ENCODE measurements at places on chromosomes 16 and 17. TPM values are rescaled to one million over a fixed set of nuclear protein-coding genes. Genes with fewer than 3 reads are reported as not detected.

Gene KRTAP16-1
- not detected for total RNA-seq

Gene CNTNAP4
- total RNA-seq = not detected

Gene TPSD1
- total RNA-seq = not detected

Gene NETO2
- 2.1 TPM for total RNA-seq

Gene TBC1D3B
- total RNA-seq = 13.8 TPM

Gene NTN3
- total RNA-seq = not detected

Gene PRM2
- not detected for total RNA-seq

Gene OTOP2
- total RNA-seq = not detected

Gene LGALS9C
- not detected for total RNA-seq

Gene SECTM1
- 15.8 TPM for total RNA-seq

Gene SLC6A2
- total RNA-seq = not detected

Gene ITGB3
- total RNA-seq = 210 TPM

GRCh38 chr17:7676533-7676932, 10.8 kb downstream of the TP53 start:
- H3K36me3 ChIP-seq = peaks cover 3% of the 10 kb centered on the region
- H3K4me3 ChIP-seq = no peak overlapping the region
- no peaks in the 10 kb centered on the region for H3K27me3 ChIP-seq
- H3K4me1 ChIP-seq = no peaks in the 10 kb centered on the region
- DNase-seq = no peak

- no peaks in the 10 kb centered on the region for H3K27me3 ChIP-seq
- H3K27ac ChIP-seq = no peak overlapping the region
- H3K4me1 ChIP-seq = no peaks in the 10 kb centered on the region
- no peak overlapping the region for H3K4me3 ChIP-seq
Measured at GRCh38 chr17:4881761-4882555, 17.4 kb upstream of the C17orf107 start.

DNA sequence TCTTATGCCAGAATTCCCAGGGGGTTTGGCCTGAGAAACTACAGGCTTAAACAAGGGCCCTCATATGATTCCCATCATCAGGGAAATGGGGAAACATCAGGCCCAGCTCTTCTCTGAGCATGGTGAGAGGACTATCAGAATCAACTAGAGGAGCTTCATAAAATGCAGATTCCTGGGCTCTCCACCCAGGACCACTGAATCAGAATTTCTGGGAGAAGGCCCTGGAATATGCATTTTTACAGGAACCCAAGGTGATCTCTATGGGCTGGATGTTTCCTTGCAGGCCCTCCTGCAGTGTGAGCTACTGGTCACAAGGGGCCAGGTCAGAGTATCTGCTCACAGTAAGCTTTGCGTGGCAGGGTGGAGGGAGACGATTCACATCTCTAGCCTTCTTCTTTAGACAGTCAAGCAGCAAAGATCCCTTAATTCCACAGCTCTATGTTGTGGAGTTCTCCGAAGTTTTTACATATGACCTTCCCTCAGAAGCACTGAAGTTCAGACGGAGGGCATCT, 38.8 kb upstream of the HOXB13 start:
- DNase-seq = peak; percentile 3
- no peak overlapping the region for H3K27ac ChIP-seq
- H3K4me3 ChIP-seq = no peak overlapping the region
- H3K27me3 ChIP-seq = peaks cover 2% of the 10 kb centered on the region
- H3K4me1 ChIP-seq = no peaks in the 10 kb centered on the region

- H3K4me3 ChIP-seq = no peak overlapping the region
- H3K4me1 ChIP-seq = no peaks in the 10 kb centered on the region
- H3K27ac ChIP-seq = no peak overlapping the region
- peak; percentile 36 for DNase-seq
- H3K36me3 ChIP-seq = no peaks in the 10 kb centered on the region
Measured at GRCh38 chr16:500709-501108, 26.8 kb upstream of the CAPN15 start.

GRCh38 chr17:34242587-34243363, 12.3 kb upstream of the CCL2 start:
- no peaks in the 10 kb centered on the region for H3K27me3 ChIP-seq
- no peaks in the 10 kb centered on the region for H3K36me3 ChIP-seq
- H3K4me3 ChIP-seq = no peak overlapping the region
- DNase-seq = no peak

GRCh38 chr17:58352596-58353388, 791 bp upstream of the SUPT4H1 start:
- H3K36me3 ChIP-seq = peaks cover 7% of the 10 kb centered on the region
- no peaks in the 10 kb centered on the region for H3K4me1 ChIP-seq
- DNase-seq = peak; percentile 65
- H3K27me3 ChIP-seq = no peaks in the 10 kb centered on the region

- H3K27ac ChIP-seq = no peak overlapping the region
- H3K4me1 ChIP-seq = no peaks in the 10 kb centered on the region
- no peak for DNase-seq
Measured at GRCh38 chr17:48510761-48511604, 19.8 kb downstream of the HOXB1 start.

DNA sequence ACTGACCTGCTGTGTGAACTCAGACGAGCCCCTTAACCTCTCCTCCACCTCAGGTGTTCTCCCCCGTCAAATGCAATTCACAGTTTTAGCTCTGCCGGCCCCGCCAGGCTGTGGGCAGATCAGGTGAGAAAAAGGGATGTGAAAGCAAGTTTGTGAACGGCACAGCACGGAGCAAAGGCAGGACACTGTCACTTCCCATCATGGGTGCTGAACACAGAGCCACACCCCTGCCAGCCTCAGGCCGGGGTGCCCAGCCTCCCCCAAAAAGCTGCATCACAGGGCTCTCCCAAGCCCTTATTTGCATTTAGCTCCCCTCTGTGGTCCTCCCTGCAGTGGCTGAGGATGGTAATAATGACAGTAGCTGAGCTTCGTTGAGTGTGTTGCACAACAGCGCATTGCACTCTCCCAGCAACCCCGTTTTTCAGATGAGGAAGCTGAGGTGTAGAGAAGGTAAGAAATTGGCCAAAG, 88.8 kb upstream of the TNRC6C start:
- no peaks in the 10 kb centered on the region for H3K4me1 ChIP-seq
- no peak overlapping the region for H3K27ac ChIP-seq
- no peak overlapping the region for H3K4me3 ChIP-seq
- no peaks in the 10 kb centered on the region for H3K27me3 ChIP-seq
- DNase-seq = peak; percentile 61
- no peaks in the 10 kb centered on the region for H3K36me3 ChIP-seq

GRCh38 chr17:83099570-83100181, 20.3 kb downstream of the METRNL start:
- no peaks in the 10 kb centered on the region for H3K36me3 ChIP-seq
- H3K27ac ChIP-seq = peak overlapping the region; percentile 62
- no peaks in the 10 kb centered on the region for H3K27me3 ChIP-seq
- H3K4me1 ChIP-seq = peaks cover 3% of the 10 kb centered on the region
- peak; percentile 94 for DNase-seq

DNA sequence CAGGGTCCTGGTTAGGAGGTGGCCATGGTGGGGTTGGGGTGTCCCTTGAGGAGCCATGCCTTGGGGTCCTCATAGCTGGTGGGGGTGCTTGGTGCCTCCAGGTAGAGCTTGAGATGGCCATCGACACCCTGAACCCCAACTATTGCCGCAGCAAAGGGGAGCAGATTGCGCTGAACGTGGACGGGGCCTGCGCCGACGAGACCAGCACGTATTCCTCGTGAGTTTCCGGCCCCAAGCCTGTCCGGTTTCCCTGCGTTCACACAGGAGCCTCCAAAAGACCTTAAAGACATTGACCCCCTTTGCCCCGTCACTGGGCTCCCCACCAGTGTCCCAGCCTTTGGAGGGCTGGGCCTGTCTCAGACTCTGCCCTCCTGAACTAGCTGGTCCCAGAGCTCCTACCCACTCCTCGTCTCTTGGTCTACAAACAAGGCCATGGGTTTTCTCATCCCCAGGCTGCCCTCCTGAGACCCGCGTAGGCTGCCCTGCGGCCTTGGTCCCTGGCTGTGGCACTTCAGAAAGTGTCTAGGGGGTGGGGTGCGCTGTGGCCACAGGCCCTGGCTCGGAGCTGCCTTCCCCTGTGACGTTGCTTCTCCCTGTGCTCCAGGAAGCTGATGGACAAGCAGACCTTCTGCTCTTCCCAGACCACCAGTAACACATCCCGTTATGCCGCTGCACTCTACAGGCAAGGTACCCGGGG, 11.8 kb downstream of the POLR3E start:
- H3K4me1 ChIP-seq = no peaks in the 10 kb centered on the region
- H3K27me3 ChIP-seq = no peaks in the 10 kb centered on the region
- peaks cover 8% of the 10 kb centered on the region for H3K36me3 ChIP-seq
- H3K27ac ChIP-seq = no peak overlapping the region
- DNase-seq = no peak

GRCh38 chr16:49483651-49484450, 110.2 kb downstream of the C16orf78 start:
- DNase-seq = peak; percentile 28
- no peaks in the 10 kb centered on the region for H3K36me3 ChIP-seq
- no peak overlapping the region for H3K27ac ChIP-seq
- no peaks in the 10 kb centered on the region for H3K27me3 ChIP-seq

GRCh38 chr17:39915559-39915958, 2.9 kb downstream of the GSDMB start:
- H3K27ac ChIP-seq = no peak overlapping the region
- H3K27me3 ChIP-seq = no peaks in the 10 kb centered on the region
- no peaks in the 10 kb centered on the region for H3K4me1 ChIP-seq
- H3K36me3 ChIP-seq = no peaks in the 10 kb centered on the region
- DNase-seq = no peak

- peak overlapping the region; percentile 66 for H3K27ac ChIP-seq
- H3K4me3 ChIP-seq = no peak overlapping the region
- no peaks in the 10 kb centered on the region for H3K36me3 ChIP-seq
Measured at GRCh38 chr17:31696184-31696602, 162.9 kb downstream of the COPRS start.

- H3K4me3 ChIP-seq = no peak overlapping the region
- no peaks in the 10 kb centered on the region for H3K36me3 ChIP-seq
- DNase-seq = no peak
- no peaks in the 10 kb centered on the region for H3K27me3 ChIP-seq
- no peaks in the 10 kb centered on the region for H3K4me1 ChIP-seq
Measured at GRCh38 chr17:4648741-4649140, 7.3 kb upstream of the ALOX15 start.

- no peak overlapping the region for H3K27ac ChIP-seq
- H3K36me3 ChIP-seq = peaks cover 1% of the 10 kb centered on the region
- H3K27me3 ChIP-seq = no peaks in the 10 kb centered on the region
- no peaks in the 10 kb centered on the region for H3K4me1 ChIP-seq
- DNase-seq = no peak
Measured at GRCh38 chr16:495127-495748, 32.3 kb upstream of the CAPN15 start.

GRCh38 chr17:76811834-76812233, 56.4 kb upstream of the MGAT5B start:
- no peak overlapping the region for H3K4me3 ChIP-seq
- no peaks in the 10 kb centered on the region for H3K4me1 ChIP-seq
- H3K27ac ChIP-seq = no peak overlapping the region
- no peaks in the 10 kb centered on the region for H3K27me3 ChIP-seq

DNA sequence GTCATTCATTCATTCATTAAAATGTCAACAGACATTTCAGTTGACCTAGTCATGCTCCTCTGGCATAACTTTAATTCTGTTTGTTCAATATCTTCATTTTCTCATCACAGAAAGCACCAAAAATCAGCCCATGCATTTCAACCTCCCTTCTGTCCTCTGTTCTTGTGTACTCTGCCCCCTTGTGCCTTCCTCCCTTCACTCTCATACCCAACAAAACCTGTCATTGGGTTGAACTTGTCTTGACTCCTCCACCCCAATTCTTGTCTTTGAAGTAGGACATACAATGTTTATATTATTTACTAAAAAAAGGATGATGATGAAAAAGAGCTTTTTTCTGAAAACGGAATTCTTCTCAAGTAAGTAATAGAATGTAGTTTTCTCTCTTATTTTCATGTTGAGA, 43.8 kb downstream of the COX10 start:
- no peaks in the 10 kb centered on the region for H3K4me1 ChIP-seq
- H3K27ac ChIP-seq = no peak overlapping the region
- no peaks in the 10 kb centered on the region for H3K27me3 ChIP-seq
- H3K36me3 ChIP-seq = no peaks in the 10 kb centered on the region
